ENCODE measurements at places on chromosomes 6 and 20. TPM values are rescaled to one million over a fixed set of nuclear protein-coding genes. Genes with fewer than 3 reads are reported as not detected.

- peak; percentile 54 for DNase-seq
Observed at GRCh38 chr20:9392892-9393857, 121.2 kb upstream of the LAMP5 start.

DNA sequence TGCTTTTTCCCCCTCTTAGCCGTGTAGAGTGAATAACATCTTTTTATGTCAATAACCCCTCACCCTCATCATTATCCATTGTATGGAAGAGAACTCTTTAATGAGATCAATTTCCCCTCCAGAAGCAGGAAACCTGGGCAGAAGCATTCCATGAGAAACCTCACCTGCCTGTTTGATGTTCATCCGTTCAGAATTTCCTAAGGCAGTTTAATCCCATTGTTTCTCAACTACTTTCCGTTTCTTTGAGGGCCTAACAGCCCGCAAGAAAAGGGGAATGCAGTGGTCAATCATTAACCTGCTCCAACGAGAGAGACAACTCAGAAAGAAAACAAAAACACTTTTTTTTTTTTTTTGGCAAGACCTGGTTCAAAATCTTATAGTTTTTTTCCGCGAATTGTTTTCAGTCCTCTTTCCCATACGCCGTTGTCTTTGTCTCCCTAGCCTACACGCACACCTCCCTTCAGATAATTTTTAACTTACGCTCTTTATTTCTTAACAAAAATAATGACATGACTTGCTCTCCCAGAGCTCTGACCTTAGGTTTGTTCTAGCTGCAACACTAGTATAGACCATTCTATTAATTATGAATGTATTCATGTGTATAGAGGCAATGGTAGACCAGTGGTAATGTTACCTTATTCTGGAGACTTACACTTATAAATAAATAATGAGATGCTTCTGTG, 25.6 kb upstream of the ID4 start:
- no peak for DNase-seq

GRCh38 chr6:6890400-6890858, 217.3 kb upstream of the RREB1 start:
- DNase-seq = no peak

DNA sequence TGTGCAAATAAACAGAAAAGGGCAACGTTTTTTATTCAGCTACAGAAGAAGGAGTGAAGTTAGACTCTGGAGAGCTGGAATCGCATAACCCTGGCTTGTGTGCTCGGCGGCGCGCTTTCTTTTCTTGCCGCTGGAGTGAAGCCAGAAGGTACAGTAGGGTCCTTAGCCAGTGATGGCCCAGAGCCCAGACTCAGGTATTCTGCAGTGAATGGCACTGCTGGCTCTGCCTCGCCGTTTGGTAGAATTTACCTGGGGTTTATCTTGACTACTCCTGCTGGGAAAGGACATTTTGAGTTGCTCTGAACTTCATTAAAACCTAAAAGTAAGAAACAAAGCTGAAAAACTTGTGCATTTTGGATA, 56.9 kb upstream of the TIAM2 start:
- DNase-seq = no peak

- DNase-seq = no peak
Observed at GRCh38 chr6:40387127-40387870, 199.9 kb downstream of the LRFN2 start.

- no peak for DNase-seq
Observed at GRCh38 chr6:155182103-155182502, 81.7 kb upstream of the CLDN20 start.

DNA sequence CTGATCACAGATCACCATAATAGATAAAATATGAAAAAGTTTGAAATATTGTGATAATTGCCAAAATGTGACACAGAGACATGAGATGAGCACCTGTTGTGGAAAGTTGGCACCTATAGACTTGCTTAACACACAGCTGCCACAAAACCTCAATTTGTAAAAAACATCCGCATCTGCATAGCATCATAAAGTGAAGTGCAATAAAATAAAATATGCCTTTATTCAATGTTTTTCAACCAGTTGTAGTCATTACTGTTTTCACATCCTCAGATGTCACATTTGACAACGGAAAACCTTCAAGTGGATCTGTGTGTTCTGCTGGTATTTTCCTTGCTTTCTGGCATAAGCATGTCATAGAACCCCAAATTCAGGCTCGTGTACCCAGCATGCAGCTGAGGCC, 50.2 kb upstream of the IFNGR1 start:
- no peak for DNase-seq

GRCh38 chr6:89351671-89352277, 748 bp downstream of the UBE2J1 start:
- DNase-seq = peak; percentile 29

FNDC1 gene
- not detected for total RNA-seq

THEMIS gene
- total RNA-seq = not detected
